ENCODE measurements at places on chromosomes 6 and 20.

- no peak for DNase-seq
These were observed 259.7 kb upstream of the CHD6 start for GRCh38 chr20:41877911-41878310.

- no peak for DNase-seq
These were observed 26.7 kb upstream of the FNDC1 start for GRCh38 chr6:159142531-159142930.

- no peak for DNase-seq
These were observed 166.9 kb downstream of the EDN1 start for GRCh38 chr6:12457094-12457493.

GRCh38 chr6:133871131-133871530 is 17.8 kb upstream of the TCF21 start:
- DNase-seq: no peak

- DNase-seq: no peak
These were observed 101.8 kb downstream of the KLHL32 start for GRCh38 chr6:97026298-97026697.

DNA sequence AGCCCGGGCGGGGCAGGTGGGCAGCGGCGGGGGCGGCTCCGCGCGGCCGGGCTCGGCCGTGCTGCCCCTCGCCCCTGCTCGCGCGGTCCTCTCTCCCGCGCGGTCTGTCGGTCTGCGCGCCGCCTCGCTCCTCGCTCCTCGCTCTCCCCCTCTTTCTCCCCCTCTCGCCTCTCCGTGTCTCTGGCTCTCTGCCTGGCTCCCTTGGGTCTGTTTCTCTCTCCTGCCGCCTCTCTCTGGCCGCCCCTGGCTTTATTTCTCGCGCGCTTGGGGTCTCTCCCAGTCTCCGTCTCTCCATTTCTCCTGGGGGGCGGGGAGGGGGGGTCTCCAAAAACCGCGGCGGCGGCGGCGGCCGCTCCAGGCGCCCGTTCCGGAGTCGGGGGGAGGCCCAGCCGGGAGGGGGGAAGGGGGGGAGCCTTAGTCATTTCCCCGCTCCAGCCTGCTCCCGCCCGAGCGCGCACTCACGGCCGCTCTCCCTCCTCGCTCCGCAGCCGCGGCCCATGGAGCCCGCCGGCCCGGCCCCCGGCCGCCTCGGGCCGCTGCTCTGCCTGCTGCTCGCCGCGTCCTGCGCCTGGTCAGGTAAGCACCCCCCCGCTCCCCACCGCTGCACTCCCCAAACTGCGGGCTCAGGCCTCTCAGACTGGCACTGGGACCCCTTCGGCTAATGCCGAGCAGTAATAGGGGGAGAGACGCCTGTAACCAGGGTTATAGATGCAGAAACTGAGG is at the start of gene SIRPA:
SIRPA (plus strand) TSS at position 457 of the 723 bp plus-strand sequence; CDS start at position 498, 41 bp downstream.
- peak; percentile 10 for DNase-seq

- peak; percentile 42 for DNase-seq
These were observed 96.5 kb downstream of the MMS22L start for GRCh38 chr6:97186416-97186999.

DNA sequence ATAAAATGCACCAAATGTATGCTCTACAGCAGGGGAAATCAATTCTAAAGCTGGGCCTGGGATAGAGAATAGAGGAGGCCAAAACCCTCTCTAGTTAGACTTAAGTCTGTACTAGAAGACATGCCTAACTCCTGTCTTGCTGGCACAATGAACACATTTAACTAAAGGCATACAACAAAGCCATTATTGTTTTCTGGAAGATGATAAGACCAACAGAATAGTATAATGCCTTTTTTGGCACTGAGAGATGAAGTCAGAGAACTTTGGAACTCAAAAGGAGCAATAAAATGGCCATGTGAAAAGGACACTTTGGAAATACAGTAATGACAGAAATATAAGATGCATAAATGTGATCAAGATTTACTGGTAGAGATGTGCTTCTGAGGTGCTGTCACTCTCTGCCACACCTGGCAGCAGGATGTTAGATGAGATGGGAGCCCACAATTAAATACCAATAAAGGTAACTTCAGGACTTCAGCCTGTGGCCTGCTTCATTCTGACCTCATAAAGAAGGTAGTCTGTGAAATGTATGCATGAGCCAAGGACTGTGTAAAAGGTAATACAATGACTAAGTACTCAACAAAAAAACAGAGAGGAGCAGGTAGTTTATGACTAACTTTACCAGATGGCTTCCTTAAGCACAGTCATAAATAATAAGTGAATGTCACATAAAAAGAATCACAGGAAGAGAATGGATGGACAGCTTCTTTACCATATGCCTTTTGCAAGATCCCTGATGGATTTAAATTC is 333.4 kb downstream of the BCKDHB start:
- DNase-seq: no peak

DNA sequence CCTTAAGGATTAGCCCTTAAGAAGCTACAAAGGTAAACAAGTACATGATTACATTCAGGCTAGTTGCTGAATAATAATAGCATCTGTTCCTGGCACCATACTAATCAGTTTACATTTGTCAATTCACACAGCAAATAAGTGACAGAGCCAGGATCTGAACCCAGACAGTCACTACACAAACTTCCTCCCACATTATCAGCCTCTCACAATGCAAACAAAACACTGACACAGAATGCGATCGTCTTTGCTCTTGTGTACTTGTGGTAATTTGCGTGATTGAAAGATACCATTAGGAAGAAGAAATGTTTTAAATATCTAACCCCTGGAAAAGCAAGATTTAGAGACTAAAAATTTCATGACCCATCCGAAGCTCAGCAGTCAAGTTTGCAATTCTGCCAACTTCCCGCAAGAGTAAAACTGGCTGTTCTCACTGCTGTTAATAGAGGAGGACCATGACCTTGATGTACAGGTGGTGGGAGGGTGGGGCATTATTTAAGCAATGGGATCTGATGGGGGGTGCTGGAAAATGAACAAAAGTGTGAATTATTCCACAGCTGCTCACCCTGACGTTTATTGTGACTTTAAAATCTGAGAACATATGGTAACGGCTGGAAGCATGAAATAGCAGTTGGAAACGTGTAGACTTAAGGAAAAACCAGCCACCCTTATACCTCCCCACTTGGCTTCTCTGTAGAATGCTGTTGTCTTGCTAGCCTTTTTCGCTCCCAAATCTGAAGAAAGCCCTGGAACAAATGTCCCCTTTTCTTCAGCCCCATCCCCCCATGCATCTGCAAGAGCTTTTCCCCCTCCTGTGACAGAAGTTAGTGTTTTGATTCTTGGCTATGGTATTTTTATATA is 95.3 kb upstream of the ARMC2 start:
- DNase-seq: no peak

DNA sequence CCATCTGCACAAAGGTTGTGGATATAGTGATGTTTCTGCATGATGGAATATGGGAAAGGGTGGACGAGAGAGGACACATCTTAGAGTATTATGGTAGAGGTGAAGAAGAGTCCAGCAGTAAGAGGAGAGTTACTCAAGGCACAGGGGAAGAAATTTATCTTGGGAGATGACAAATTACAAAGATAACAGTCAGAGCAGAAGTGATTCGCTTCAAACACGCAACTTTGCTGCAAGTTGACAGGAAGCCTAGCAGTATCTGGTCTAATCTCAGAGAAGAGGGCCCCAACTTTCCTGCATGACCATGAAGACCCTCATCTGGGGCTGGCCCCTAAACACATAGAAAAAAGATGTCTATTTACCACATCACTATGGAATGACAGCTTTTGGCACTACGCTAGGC is 1.2 kb upstream of the CALHM6 start:
- DNase-seq: no peak

- DNase-seq: peak; percentile 40
These were observed 175.8 kb downstream of the GMPR start for GRCh38 chr6:16414205-16414604.

DNA sequence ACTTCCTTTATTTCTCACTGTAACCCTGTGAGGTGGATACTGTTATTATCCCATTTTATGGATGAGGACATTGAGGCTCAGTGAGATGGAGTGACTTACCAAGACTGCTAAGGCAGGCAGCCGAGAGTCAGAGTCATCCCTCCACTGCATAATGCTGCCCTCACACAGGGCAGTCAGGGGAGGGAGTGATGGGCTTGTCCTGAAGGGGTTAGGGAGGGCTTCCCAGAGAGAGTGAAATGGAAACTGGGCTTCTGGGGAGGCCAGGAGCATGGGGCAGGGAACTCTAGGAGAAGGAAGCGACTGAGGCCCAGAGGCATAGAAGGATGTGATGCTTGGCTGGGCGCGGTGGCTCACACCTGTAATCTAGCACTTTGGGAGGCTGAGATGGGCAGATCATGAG is 31.1 kb downstream of the TM9SF4 start:
- DNase-seq: no peak

- DNase-seq: no peak
These were observed 471.7 kb downstream of the CDKAL1 start for GRCh38 chr6:21005816-21006570.

GRCh38 chr6:148649454-148649963 is 97.3 kb upstream of the UST start:
- DNase-seq: no peak

GRCh38 chr20:21693322-21693721 is 12.1 kb upstream of the PAX1 start:
- DNase-seq: no peak

All from stimulated activated CD4-positive, alpha-beta T cell treated with anti-CD3 and anti-CD28 coated beads, Interleukin-4, amount 100 ng/mL, for 4 hours (primary cell).